Mesendoderm (in vitro differentiated cells): ENCODE measurements at places on chromosomes 1 and 21.

GRCh38 chr1:216448011-216448510 is 24.8 kb upstream of the USH2A start:
- no peak for DNase-seq

GRCh38 chr1:46612937-46613660 is 3.5 kb downstream of the MOB3C start:
- DNase-seq = no peak

DNA sequence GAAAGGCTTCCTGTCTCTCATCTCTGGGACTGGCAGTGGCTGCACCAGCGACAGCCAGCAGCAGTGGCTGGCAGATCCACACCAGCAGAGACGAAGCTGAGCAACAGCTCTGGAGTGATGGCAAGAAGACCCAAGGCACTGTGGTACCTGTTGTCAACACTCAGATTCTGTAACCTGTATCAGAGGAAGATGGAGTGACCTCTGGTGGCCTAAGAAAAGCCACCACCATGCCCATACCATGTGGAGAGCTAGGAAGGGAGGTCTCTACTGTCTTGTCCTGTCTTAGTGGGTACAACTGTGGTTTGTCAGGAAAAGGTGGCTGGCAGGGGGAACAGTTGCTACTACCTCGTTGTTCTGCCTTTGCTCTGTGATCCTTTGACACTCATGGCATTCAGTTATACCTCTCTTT is 22.5 kb upstream of the RHBDL2 start:
- peak; percentile 49 for DNase-seq

- peak; percentile 51 for DNase-seq
Measured at GRCh38 chr1:183632964-183633363, 2.6 kb downstream of the ARPC5 start.

- no peak for DNase-seq
Measured at GRCh38 chr1:5484451-5485165, 507.6 kb downstream of the NPHP4 start.

- DNase-seq = no peak
Measured at GRCh38 chr1:151368393-151369301, 3.9 kb downstream of the SELENBP1 start.

DNA sequence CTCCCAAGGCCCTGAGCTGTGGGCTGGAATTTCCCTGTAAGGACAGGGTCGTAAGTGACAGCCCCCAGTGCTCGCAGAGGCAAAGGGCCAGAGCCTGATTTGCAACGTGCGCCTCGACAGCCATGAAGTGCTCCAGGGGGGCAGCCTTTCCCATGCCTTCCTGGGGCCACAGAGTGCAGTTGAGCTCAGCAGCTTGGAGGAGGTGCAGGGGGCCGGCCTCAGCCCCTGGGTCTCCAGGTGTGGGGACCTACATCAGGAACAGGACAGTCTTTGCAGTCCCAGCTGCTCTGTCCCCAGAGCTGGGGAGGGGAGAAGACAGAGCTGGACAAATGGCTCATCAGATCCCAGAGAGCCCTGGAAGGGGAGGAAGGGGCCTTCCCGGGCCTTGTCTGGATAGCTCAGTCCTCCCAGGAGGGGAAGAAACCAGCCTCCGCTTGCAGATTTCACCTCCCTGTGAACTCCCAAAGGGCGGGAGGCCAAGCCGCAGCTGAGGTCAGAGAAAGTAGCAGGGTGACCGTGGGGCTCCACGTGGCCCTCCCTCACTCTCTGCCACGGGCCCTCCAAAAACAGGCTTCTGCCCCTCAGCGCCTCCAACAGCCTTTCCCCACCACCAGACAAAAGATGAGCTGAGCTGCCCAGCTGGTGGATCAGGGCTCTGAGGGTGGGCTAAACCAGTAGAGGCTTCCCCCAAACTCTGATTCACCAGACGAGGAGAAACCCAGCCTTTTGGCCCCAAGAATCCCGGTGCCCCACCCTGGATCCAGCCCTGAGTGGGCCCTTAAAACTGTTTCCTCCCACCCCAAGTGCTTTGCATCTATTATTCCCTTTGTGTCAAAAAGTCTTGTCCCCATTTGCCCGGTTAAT is 76.5 kb downstream of the DHRS3 start:
- DNase-seq = peak; percentile 24

DNA sequence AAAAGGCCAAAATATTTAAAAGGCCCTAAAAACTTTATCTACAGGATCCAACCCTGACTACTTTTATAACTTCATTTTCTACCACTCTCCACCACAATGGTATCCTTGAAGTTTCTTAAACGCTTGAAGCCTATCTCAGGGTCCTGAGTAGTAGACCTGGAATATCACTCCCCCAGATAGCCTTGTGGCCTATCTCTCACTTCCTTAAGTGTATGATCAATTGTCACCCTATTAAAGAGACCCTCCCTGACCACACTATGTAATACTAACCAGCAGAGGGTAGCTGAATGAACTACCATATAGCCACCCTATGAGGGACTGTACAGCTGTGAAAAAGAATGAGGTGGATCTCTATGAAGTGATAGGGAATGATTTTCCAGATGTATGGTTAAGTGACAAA is 5.6 kb downstream of the CD58 start:
- no peak for DNase-seq

GRCh38 chr1:68314151-68314780 is 81.9 kb upstream of the WLS start:
- DNase-seq = peak; percentile 58

DNA sequence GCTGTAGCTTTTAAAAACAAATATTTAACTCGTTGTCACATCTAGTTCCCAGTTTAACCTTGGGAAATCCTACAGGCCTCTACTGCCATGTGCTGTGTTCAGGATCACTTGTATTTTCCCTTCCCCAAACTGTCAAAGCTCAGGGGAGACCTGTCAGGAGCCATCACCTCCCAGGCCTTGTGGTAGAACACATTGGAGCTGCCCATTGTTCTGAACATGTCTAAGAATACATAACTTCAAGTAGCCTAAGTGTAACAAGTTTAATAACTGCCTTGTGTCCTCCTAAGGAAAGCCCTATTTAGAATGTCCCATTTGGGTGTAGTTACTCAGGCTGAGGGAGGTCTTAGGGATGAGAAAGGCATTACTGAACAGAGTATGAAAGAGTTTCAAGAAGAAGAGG is 28.6 kb upstream of the PIGC start:
- DNase-seq = no peak
